ENCODE measurements at places on chromosomes 2 and 18.

DNA sequence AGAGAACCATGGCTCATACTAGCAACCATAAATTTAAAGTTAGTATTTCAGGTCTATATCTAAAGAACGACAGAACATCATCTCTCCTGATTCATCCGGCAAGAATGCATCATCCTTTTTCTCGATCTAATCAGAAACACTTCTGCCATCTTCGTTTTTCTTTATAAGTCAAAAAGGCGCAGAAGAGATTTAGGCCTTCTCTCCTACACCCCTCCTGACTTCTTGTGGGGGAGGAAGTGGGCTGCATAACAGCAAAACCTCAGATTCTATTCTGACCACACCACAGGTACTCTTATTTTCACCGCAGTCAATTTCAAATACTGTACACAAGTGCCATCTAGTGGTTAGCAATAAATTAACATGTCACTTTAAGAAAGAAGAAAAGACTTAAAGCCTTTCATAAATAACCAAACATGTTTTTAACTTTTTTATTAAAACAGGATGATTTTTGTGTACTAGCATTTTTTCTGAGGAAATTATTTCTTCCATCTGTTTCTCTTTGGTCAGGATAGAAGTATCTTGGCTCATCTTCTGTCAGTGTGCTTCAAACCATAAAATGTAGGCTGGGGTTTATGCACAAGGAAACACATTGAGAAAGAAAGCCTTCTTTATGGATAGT is 48.4 kb upstream of the PIK3C3 start:
- peak; percentile 3 for DNase-seq

DNA sequence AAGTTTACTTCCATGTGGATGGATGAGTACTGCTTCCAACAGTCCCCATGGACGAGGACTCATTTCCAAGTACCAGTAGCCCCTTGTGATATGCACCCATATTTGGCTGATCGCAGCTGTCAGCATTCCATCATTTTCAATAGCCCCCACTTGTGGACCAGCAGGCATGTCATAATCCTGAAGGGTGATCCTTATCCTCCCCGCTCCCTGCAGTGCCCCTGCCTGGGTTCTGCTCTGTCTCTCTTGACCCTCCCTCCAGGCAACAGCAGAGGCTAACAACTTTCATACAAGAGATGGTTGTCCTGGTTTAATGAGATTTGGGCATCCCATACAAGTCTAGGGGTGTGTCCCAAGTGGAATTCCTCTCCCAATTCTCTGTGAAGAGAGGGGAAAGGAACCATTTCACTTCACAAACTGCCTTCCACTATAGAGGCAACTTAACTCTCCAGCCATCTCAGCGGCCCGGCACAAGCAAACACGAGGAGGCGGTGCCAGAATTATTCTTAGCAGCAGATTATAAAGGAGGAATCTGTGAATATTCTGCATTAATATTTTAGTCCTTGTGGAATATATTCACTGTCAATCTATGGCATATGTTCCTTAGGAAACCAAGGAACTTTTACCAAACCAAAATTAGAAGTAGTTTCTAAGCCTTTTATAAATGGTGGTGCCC is 110.7 kb downstream of the RTN4 start:
- DNase-seq, result no peak

- no peak for DNase-seq
Measured at GRCh38 chr2:97834610-97835009, 121.2 kb downstream of the ZAP70 start.

DNA sequence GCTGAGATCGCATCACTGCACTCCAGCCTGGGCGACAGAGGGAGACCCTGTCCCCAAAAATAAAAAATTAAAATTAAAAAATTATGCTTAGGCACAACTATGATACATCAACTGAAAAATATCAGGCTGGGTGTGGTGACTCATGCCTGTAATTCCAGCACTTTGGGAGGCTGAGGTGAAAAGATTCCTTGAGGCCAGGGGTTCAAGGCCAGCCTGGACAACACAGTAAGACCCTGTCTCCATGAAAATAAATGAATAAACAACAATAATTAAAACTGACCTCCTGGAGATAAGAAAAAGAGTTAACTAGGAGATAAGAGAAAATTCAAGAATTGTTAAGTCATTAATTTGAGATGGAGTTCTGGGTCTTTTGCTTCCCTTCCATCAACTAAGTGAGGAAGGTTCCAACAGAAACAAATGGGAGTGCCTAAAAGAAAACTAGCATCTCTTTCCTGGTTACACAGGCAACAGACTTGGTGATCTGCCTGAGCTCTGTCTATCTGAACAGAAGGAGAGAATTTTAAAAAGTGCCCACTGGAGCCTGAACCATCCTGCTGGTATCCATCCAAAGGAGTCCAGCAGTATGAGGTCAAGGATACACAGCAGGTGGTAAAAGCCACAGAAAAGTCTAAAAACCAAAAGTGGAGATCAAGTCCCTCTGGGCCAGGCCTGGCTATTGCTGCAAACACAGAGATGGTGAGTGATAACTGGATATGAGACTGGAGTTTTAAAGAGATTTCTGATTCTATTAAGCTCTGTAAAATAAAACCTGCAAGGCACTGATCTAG is 8.8 kb downstream of the PPM1G start:
- DNase-seq, result no peak

GRCh38 chr18:58201733-58202730 is 158.0 kb downstream of the NEDD4L start:
- no peak for DNase-seq

GRCh38 chr2:122704109-122704563 is 948.7 kb downstream of the TSN start:
- no peak for DNase-seq

GRCh38 chr18:64966667-64967066 is 784.1 kb upstream of the CDH7 start:
- no peak for DNase-seq

DNA sequence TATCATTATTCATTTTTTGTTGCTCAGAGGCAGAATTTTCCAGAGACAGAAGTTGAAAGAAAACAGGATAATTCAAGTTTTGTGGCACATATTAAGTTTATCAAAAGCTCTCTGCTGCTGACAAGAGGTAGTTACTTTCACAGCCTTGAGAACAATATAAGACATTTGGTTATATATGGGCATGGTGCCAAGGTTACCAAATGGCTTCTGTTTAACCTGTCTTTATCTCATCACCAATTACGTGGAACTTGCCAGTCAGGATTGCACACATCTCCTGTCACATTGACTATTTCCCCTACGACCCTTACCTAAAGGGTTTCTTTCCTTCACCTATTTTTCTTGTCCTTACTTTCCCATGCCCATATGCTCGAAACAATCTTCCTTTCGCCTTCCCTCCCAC is 35.9 kb downstream of the KLF7 start:
- no peak for DNase-seq

- no peak for DNase-seq
Measured at GRCh38 chr18:25876330-25876948, 214.0 kb downstream of the SS18 start.

- DNase-seq, result peak; percentile 36
Measured at GRCh38 chr2:234496055-234496834, 636 bp downstream of the ARL4C start.

DNA sequence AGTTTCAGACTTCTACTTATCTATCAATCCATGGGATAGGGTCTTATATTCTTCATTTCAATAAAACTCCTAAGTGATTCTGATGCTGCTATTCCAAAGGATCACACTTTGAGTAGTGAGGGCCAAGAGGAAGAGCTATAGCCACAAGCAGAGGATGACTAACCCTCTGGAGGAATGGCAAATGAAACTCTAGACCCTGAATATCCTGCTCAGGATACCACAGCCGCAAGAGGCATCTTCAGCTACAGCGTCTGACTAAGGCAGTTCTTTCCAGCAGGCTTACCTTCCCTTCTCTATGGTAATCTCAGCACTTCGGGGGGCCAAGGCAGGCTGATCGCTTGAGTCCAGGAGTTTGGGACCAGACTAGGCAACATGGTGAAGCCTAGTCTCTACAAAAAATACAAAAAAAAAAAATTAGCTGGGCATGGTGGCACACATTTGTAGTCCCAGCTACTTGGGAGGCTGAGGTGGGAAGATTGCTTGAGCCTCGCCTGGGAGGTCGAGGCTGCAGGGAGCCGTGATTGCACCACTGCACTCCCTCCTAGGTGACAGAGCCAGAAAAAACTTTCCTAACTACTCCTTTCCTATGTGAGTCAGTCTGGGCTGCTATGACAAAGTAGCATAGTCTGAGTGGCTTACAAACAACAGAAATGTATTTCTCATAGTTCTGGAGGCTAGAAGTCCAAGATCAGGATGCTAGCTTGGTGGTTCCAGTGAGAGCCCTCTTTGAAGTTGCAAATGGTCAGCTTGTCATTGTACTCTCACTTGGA is 371.9 kb downstream of the IRS1 start:
- DNase-seq, result no peak

DNA sequence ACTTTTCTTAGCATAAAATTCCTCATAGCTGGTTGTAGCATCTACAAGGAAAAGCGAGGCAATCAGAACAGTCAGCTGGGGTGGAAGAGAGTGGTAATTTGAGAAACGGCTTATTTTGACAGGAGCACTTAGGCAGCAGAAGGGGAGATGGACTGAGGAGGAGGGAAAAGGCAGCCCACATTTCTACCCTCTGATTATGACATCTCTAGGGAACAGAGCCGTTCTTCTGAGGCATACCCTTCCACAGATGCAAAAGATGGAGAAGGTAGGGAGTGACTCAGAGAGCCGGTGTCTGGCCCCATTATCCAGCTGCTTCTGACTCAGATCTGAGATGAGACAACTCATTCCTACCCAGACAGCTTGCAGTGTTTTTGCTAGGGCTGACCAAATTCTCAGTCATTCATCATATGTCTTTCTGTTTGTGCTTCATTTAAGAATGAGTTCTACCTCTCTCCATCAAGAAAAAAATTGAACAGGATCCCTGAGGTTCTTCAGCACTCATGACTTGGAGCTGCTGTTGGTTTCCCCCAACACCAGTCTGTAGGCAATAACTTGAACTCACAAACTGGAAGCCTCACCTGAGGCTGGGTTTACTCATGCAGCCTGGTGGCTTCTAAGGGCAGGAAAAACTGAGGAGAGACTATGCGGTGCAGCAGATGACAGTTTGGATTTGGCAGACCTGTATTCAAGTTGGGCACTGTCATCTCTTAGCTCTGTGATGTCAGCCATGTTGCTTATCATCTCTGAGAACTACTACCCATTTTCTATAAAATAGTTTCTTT is 15.9 kb upstream of the SEC11C start:
- DNase-seq, result no peak

GRCh38 chr2:105597011-105597805 is 147.5 kb upstream of the NCK2 start:
- DNase-seq, result no peak

DNA sequence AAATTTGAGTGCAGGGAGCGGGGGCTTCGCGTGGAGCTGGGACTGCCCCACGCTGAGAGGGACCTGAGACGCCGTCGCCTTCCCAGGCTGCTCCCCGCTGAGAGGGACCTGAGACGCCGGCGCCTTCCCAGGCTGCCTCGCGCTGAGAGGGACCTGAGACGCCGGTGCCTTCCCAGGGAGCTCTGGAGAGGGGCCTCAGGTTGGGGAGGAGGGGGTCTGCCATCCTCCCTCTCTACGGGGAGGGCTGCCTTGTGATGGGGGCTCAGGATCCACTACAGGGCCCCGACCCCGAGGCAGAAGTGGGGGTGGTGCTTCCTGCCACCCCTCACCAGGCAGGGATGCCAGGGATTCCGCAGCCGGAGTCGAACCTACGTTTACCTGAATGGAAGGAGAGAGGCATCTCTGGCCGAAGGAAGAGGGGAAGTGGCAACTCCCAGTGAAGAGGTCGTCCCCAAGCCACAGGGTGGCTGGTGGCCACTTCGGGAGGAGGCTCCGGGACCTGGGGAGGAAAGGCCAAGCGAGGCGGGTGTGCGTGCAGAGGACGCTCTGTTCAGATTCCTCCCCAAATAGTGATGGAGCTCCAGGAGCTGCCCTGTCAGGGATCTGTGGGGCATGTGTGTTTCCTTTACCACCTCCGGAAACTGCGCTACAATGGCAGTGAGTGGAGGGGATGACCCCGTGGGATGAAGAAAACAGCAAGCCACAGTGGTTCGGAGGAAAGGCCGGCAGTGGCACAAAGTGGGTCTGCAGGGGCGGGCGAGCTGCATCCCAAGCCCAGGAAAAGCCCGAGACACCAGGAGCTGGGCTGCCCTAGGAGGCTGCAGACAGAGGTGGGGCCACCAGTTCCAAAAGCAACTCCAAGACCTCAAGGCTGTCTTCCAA is 108.2 kb upstream of the CTDP1 start:
- no peak for DNase-seq

GRCh38 chr2:42639340-42640077 is 71.1 kb downstream of the MTA3 start:
- peak; percentile 12 for DNase-seq

GRCh38 chr2:123153041-123153440 is 872.0 kb upstream of the CNTNAP5 start:
- no peak for DNase-seq

- peak; percentile 8 for DNase-seq
Measured at GRCh38 chr18:2513616-2514015, 57.7 kb downstream of the METTL4 start.

- no peak for DNase-seq
Measured at GRCh38 chr2:144572977-144573376, 53.1 kb upstream of the ZEB2 start.

GRCh38 chr2:2590841-2591541 is 259.9 kb upstream of the MYT1L start:
- no peak for DNase-seq

GRCh38 chr18:56148373-56148772 is 490.0 kb downstream of the TXNL1 start:
- DNase-seq, result no peak

GRCh38 chr18:72391427-72391826 is 152.7 kb downstream of the CBLN2 start:
- no peak for DNase-seq

GRCh38 chr2:222448748-222449181 is 24.4 kb downstream of the SGPP2 start:
- no peak for DNase-seq

DNA sequence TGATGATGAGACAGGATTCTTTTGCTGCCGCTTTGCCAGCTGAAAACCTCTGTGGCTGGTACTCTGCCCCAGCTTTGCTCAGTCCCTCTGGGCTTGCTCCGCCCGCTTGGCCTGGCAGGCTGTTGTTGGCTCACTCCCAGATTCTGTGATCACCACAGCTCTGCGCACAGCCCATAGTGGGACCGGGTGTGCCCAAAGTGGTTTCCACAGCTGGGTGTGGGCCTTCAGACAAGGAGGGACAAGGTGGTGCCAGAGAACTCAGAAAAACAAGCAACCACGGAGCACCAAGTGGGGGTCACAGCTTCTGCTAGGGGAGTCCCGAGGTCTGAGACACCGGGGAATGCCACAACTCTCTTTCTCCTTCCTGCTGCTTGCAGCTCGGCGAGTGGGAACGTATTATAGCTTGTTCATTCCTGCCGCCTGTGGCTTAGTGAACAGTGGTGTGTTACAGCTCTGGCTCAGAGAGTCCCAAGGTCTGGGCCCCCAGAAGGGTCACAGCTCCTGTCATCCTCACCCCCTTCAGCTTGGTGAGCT is 9.2 kb upstream of the KYNU start:
- no peak for DNase-seq

Measured in HuH-7 (cell line).